ENCODE measurements at places on chromosomes 13 and 19. TPM values are rescaled to one million over a fixed set of nuclear protein-coding genes. Genes with fewer than 3 reads are reported as not detected.

DNA sequence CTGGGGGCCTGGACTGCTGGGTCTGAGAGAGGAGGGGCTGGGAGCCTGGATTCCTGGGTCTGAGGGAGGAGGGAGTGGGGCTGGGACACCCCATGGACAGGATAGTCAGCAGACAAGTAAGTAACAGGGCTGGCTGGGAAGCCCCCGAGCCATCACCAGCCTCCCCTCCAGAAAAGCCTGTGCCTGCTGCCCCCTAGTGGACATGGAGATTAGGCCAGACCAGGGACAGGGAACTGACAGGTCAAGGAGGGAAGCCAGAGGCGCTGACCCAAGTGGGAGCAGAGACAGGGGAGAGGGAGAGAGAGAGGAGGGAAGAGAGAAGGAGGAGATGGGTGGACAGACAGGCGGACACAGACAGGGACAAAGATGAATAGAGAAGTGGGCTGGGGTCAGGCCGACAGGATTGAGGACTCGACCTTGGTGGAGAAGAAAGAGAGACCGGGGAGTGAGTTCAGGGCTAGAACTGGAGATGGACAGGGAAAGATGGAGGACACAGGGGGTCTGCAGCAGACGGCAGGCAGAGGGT, 6.7 kb upstream of the ERFL start:
- H3K4me3 ChIP-seq: no peak overlapping the region
- 0 out of 2 replicates have a peak, but pooled peaks cover 9% of the 10 kb centered on the region for H3K4me1 ChIP-seq
- H3K27me3 ChIP-seq: 0 out of 2 replicates have a peak, but pooled peaks cover 8% of the 10 kb centered on the region
- H3K36me3 ChIP-seq: no peaks in the 10 kb centered on the region
- DNase-seq: peak; percentile 65
- H3K27ac ChIP-seq: no peak overlapping the region

DNA sequence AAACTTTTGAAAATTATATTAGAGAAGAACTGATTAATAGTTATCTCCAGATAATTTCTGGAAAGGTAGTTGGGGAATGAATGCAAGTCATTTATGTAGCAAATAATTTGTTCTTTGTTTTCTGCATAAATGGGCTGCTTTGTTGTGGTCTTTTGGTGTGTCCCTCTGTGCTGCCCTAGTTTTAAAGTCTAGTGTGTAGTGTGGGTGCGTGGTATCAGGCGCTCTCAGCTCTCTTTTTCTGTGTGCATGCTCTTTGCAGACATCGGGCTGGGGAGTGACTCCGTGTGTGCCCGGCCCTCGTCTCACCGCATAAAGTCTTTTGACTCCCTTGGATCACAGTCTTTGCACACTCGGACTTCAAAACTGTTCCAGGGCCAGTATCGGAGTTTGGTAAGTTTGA, 94.5 kb downstream of the ARHGEF7 start:
- H3K36me3 ChIP-seq: no peaks in the 10 kb centered on the region
- H3K27ac ChIP-seq: no peak overlapping the region
- no peak for DNase-seq
- H3K27me3 ChIP-seq: no peaks in the 10 kb centered on the region
- no peak overlapping the region for H3K4me3 ChIP-seq

GRCh38 chr13:30318026-30318425, 10.7 kb upstream of the KATNAL1 start:
- H3K4me1 ChIP-seq: no peaks in the 10 kb centered on the region
- no peak overlapping the region for H3K4me3 ChIP-seq
- no peak for DNase-seq
- H3K36me3 ChIP-seq: no peaks in the 10 kb centered on the region
- no peak overlapping the region for H3K27ac ChIP-seq

DNA sequence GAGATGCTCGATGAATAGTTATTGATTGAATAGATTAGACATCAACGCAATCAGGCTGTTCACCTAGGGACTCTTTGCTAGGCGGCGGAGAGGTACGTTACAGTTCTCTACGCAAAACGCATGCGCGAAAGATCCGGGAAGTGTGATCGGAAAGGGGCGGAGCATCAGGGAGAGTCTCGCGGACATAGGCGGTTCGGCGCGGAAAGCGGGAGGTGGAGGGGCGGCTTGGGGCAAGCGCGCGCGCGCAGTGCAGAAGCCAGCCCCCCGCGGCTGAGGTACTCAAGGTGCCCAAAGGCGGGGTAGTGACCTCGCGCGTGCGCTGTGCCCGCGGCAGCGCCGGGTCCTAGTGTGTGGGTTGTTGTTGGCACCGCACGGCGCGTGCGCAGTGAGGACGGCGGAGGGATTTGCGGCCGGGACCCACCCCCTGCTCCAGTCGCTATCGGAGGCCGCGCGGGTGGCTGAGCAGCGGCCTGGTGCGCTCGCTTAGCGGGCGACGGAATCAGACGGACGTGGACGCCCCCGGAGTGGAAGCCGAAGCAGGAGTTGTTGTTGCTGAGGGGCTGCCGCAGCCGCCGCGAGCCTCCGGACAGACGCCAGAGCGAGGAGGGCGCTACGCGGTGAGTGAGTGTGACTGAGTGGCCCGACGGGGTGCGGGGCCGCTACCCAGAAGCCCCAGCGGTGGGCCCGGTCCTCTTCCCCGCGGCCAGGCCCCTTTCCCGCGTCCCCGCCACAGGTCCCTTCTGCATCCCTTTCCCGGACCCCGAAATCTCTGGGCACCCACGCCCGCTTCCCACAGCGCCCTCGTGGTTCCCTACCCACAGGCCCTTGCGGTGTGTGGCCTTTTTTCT, at the start of gene SNRNP70:
Gene SNRNP70 (plus strand): TSS at position 432 of the 848 bp plus-strand sequence. CDS start 964 bp downstream, outside the sequence.
- peaks cover 4% of the 10 kb centered on the region for H3K4me1 ChIP-seq
- peak; percentile 97 for DNase-seq
- H3K36me3 ChIP-seq: peaks cover 18% of the 10 kb centered on the region
- peak within 1 kb of the TSS; percentile 66 for H3K27ac ChIP-seq
- peak within 1 kb of the TSS; percentile 81 for H3K4me3 ChIP-seq

DNA sequence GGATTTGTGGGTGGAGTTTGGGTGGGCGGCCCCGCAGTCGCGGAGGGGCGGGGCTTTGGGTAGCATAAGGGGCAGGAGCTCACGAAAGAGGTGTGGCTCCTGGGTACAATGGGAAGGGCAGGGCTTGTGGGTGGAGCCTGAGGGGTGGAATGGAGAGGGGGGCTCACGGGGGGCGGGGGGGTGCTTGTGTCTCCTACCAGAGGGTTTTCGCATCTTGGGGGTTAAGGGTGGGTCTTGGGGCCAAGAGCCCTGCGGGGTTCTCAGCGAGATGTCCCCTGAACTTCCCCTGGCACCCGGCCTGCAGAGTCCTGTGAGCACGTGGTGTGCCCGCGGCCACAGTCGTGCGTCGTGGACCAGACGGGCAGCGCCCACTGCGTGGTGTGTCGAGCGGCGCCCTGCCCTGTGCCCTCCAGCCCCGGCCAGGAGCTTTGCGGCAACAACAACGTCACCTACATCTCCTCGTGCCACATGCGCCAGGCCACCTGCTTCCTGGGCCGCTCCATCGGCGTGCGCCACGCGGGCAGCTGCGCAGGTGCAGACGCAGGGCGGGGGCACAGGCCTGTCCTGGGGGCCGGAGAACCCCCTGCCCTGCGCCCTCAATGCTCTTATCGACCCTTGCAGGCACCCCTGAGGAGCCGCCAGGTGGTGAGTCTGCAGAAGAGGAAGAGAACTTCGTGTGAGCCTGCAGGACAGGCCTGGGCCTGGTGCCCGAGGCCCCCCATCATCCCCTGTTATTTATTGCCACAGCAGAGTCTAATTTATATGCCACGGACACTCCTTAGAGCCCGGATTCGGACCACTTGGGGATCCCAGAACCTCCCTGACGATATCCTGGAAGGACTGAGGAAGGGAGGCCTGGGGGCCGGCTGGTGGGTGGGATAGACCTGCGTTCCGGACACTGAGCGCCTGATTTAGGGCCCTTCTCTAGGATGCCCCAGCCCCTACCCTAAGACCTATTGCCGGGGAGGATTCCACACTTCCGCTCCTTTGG, 5.1 kb downstream of the FSTL3 start:
- peak; percentile 86 for DNase-seq
- H3K36me3 ChIP-seq: no peaks in the 10 kb centered on the region
- H3K4me1 ChIP-seq: peaks cover 18% of the 10 kb centered on the region
- no peaks in the 10 kb centered on the region for H3K27me3 ChIP-seq
- peak overlapping the region; percentile 54 for H3K4me3 ChIP-seq

GRCh38 chr19:50357178-50358100, 8.0 kb downstream of the NAPSA start:
- peak overlapping the region; percentile 60 for H3K4me3 ChIP-seq
- no peaks in the 10 kb centered on the region for H3K27me3 ChIP-seq
- H3K36me3 ChIP-seq: no peaks in the 10 kb centered on the region
- DNase-seq: peak; percentile 82
- no peaks in the 10 kb centered on the region for H3K4me1 ChIP-seq

DNA sequence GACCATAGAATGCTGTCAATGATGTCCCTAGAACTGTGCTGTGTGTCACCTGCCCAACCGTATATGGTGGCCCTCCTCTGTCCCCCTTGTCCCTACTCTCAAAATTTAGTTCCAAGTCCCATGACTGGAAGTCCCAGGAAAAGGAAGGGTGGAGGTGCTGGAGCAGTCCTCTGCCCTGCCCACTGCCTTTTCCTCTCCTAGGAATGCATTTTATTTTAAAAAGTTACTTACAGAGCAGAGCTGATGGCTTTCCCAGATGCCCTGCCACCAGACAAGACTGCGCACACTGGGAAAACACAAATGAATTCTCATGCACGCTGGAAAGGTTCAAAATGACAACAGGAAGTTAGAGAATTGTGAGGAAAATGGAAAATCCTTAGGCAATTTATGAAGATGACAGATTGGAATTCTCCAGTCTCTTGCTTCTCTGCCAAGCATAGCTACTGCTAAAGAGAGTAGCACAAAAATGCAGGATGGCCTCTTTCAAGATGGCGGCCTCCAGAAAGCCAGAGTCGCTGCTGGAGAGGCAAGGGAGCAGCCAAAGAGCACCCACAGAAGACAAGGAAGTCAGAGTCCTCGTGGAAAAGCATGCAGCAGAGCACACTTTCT, 117.1 kb upstream of the TSC22D1 start:
- no peaks in the 10 kb centered on the region for H3K27me3 ChIP-seq
- no peak for DNase-seq
- H3K4me3 ChIP-seq: no peak overlapping the region
- H3K4me1 ChIP-seq: no peaks in the 10 kb centered on the region
- H3K36me3 ChIP-seq: no peaks in the 10 kb centered on the region

DNA sequence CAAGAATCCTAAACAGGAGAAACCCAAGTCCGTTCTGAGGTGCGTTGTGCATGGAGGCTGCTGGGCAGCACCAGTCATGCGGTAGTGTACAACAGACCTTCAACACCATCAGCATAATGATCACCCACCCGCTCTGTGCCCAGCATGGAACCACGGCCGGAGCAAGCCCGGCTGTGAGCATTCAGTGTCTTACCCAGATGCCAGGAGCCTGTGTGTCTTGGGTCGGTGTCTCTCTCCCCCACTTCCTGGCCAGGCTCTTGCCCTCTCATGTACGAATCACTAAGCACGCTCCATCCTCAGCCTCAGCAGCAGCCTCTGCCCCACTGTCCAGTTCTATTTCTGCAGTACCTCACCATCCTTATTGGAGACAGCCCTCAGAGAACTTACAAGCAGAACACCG, 231.6 kb upstream of the IRS2 start:
- peaks cover 54% of the 10 kb centered on the region for H3K4me1 ChIP-seq
- no peaks in the 10 kb centered on the region for H3K36me3 ChIP-seq
- H3K4me3 ChIP-seq: peak overlapping the region; percentile 25

- H3K27me3 ChIP-seq: peaks cover under 1% of the 10 kb centered on the region
- H3K36me3 ChIP-seq: no peaks in the 10 kb centered on the region
- no peak for DNase-seq
Measured at GRCh38 chr13:71210861-71211260, 656.1 kb downstream of the DACH1 start.

GRCh38 chr13:112756511-112756966, 66.7 kb downstream of the ATP11A start:
- no peaks in the 10 kb centered on the region for H3K36me3 ChIP-seq
- H3K4me3 ChIP-seq: no peak overlapping the region
- peaks cover 12% of the 10 kb centered on the region for H3K4me1 ChIP-seq
- H3K27ac ChIP-seq: no peak overlapping the region
- H3K27me3 ChIP-seq: no peaks in the 10 kb centered on the region
- DNase-seq: no peak

DNA sequence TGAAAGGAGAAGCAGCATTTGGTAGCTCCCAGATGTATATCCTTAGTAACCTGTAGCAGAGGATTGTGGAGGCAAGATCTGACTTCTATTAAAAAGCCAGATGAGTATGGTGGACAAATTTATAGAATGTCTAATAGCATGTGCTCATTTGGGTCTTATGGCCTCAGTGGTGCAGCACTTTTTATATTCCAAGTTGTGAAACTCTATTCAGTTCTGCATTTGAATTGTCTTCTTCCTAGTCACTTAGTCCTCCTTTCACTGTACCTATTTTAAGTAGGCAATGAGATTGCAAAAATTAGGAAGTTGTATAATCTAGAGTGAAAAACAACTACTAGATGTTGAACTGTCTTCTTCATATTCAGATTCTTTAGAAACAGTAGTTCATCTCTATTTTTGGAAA, 412.5 kb upstream of the PCDH9 start:
- no peak overlapping the region for H3K27ac ChIP-seq
- no peaks in the 10 kb centered on the region for H3K36me3 ChIP-seq
- H3K4me1 ChIP-seq: no peaks in the 10 kb centered on the region
- no peaks in the 10 kb centered on the region for H3K27me3 ChIP-seq
- no peak overlapping the region for H3K4me3 ChIP-seq

- H3K27me3 ChIP-seq: peaks cover 25% of the 10 kb centered on the region
- no peak overlapping the region for H3K27ac ChIP-seq
- no peak overlapping the region for H3K4me3 ChIP-seq
- no peaks in the 10 kb centered on the region for H3K4me1 ChIP-seq
Measured at GRCh38 chr13:103066781-103067345, 646 bp upstream of the SLC10A2 start.

- no peaks in the 10 kb centered on the region for H3K36me3 ChIP-seq
- H3K27me3 ChIP-seq: no peaks in the 10 kb centered on the region
- no peaks in the 10 kb centered on the region for H3K4me1 ChIP-seq
- no peak overlapping the region for H3K4me3 ChIP-seq
- DNase-seq: no peak
Measured at GRCh38 chr13:98792785-98793495, 40.5 kb upstream of the SLC15A1 start.

The SCEL gene
- 3.0 TPM for total RNA-seq

The ZSCAN5B gene
- not detected for total RNA-seq
